ENCODE measurements at places on chromosomes 4 and X.

DNA sequence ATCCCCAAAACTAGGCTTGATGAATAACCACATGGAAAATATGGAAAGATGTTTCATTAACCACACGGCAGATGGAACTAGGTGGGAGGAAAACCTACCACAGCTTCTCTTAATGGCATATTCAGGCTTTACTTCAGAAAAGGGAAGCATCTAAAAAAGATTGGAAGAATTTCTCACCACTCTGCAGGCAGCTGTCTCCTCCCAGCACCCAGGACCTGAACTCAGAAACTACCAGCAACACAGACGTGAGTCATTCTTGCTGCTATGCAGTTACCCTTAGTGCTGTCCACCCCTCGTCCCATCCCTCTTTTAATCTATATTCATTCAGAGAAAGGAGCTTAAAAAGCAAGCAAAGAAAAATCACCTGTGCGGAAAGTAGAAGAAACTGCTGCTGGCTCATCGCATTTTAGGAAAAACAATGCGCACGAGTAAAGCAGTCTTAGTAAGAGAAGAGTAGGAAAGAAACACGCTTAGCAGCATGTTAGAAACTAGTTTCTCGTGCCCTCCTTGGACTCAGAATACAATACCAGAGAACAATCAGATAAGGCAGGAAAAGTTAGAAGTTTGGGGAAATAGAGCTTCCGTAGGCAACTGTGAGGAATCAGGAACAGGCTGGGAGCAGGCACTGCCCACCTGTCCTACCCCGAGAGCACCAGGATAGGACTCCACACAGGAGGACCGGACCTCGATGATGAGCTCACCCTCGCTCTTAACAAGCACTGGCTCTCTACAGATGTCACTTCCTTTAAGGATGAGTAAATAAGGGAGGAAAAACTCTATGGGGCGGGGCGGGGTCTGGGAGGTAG is 48.1 kb upstream of the ENPP6 start:
- no peak for DNase-seq

DNA sequence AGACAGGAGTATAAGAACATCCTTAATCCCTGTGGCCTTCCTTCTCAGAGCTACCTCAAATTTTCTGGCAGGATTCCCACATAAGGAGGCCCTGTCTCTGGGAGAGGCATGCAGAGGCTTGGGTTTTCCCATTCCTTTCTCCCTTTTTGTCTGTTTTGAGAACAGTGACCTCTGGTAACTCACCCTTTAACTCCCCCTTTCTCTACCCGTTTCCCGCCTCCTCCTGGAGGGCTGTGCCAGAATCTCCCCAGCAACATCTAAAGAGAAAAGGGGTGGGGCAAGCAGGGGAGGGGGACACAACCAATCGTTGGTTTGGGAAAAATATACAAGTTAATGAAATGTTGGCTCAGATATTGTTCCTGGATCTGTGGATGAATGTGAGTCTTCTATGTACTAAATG is 303.7 kb upstream of the IRS4 start:
- no peak for DNase-seq

GRCh38 chr4:99921174-99921573 is 25.2 kb downstream of the DNAJB14 start:
- DNase-seq, result no peak

- DNase-seq, result no peak
These were observed 407.3 kb downstream of the STIM2 start for GRCh38 chr4:27267970-27268355.

DNA sequence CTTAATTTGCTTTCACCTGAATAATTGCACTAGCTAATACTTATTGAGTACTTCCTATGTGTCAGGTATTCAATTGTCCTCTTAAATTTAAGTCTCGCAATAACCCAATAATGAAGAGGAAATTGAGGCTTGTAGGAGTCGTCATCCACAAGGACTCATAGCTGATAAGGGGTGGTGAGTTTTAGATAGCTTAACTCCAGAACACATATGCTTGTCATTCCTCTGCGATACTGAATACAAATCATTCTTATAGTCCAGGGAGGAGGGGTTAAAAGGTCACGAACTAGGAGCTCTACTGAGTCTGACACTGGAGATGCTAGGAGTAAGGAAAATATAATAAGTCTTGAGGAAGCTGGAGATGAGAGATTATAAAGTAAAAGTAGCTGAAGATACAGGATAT is 1.4 kb upstream of the PACRGL start:
- DNase-seq, result no peak

DNA sequence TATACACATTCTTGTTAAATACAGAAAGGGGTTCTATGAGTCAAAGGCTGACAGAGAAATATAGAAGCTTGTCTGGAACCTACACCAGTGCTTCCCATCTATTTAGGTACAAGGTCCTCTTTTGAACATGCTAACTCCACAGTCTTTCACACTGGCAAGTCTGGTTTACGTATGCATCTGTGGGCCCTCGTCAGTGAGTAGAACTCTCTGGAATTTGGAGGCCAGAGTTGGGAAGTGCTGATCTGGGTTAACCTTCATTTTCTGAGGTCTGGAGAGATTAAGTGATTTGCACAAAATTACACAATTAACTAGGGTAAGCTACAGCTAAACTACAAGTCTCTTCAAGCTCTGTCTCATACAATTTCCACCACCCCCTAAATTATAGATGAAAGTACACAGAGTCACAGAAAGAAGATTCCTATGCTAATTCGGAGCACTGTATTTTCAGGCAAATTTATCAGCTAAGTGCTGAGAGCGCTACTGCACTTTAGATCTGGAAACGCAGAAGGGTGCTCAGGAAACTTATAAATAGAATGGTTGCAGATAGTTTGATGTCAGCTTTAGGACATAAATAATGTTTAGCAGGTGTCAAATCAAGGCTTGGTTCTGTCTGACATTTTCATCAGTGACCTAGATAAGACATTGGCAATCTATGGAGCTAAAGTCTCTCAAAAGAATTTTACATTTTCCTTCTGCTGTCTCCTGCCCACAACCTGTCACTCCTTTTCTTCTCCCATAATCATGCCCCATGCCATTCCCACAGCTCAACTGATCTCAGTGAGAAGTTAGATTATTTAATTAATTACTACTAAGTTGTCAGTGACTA is 43.0 kb upstream of the PDLIM5 start:
- DNase-seq, result no peak

- DNase-seq, result no peak
These were observed 241.1 kb upstream of the TLL1 start for GRCh38 chr4:165631912-165632311.

- no peak for DNase-seq
These were observed 10.5 kb downstream of the ANXA5 start for GRCh38 chr4:121686255-121686654.

- no peak for DNase-seq
These were observed 227.8 kb downstream of the ADGRL3 start for GRCh38 chr4:61427818-61428495.

Measured in stimulated activated CD8-positive, alpha-beta memory T cell treated with anti-CD3 and anti-CD28 coated beads, Interleukin-15, amount 100 ng/mL, for 4 hours (primary cell).